ENCODE measurements at places on chromosomes 1 and 21.

- peak; percentile 47 for DNase-seq
Observed at GRCh38 chr1:225999912-226000337, 782 bp upstream of the SDE2 start.

- peak; percentile 97 for DNase-seq
Observed at GRCh38 chr1:153880962-153881361, 41.8 kb downstream of the GATAD2B start.

- peak; percentile 39 for DNase-seq
Observed at GRCh38 chr1:59903141-59903754, 23.3 kb downstream of the CYP2J2 start.

DNA sequence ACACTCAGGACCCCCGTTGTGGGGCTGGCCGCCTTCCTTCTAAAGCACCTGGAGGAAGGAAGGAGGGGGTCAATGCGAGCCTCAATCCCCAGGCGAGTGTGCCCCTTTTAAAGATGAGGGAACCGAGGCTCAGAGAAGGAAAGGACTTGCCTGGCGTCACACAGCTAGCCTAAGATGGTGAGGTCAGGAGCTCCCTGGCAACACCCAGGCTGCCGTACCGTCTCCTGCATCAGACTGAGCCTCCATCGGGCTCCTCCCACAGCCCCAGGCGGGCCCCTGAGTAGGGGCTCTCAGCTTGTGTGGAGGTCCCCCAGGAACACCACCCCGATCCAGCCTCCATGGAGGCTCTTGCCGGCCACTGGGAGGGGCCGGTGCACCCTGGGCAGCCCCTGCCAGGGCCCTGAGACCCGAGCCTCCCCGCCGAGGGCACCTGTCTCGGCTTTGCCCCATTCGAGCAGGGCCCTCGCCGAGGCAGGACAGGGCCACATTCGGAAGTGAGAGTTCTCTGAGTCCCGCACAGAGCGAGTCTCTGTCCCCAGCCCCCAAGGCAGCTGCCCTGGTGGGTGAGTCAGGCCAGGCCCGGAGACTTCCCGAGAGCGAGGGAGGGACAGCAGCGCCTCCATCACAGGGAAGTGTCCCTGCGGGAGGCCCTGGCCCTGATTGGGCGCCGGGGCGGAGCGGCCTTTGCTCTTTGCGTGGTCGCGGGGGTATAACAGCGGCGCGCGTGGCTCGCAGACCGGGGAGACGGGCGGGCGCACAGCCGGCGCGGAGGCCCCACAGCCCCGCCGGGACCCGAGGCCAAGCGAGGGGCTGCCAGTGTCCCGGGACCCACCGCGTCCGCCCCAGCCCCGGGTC lies at the start of gene AIRE:
AIRE (plus strand) TSS at position 739 of the 855 bp plus-strand sequence. CDS start 131 bp downstream, outside the sequence.
- peak; percentile 68 for DNase-seq

- DNase-seq, result no peak
Observed at GRCh38 chr1:196677781-196678509, 26.1 kb downstream of the CFH start.

- DNase-seq, result no peak
Observed at GRCh38 chr1:22848405-22848804, 124.3 kb downstream of the LACTBL1 start.

DNA sequence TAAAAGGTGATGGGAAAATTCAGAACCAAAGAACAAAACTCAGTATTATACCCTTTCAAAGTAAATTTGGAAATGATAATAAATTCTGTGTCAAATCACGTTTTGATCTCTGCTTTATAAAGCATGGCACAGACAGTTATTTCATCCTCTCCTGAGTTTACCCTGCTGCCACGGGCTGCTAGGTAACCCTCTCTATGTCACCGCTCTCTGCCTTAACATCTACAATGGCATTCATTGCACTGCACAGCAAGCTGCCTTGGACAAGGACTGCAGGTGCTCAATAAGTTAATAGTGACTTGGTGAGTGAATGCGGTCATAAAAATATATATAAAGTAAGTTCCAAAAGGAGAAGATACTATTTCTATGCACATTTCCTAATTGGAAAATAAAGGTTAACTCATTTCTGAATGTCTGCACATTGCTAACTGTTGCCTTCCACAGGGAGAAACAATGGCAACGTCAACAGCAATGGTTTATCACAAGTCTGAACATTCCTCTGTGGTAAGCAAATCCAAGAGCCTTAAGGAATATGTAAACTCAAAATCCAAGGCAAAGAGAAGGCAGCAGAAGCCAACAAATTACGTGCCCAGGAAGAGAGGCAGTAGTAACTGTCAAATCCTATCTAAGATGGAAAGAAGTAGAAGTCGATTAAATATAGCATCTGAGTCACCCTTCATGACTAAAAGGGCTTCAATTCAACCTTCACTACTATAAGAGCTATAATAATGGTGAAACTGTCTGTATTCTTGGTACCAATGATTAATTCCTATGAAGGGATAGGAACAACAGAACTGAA lies 19.4 kb downstream of the FYB2 start:
- peak; percentile 23 for DNase-seq

- DNase-seq, result peak; percentile 40
Observed at GRCh38 chr1:222813866-222814535, 838 bp upstream of the DISP1 start.
